ENCODE measurements at places on chromosomes 3 and 15.
A peak's percentile ranks its signal among the peaks of the same experiment; 100 is the strongest.

DNA sequence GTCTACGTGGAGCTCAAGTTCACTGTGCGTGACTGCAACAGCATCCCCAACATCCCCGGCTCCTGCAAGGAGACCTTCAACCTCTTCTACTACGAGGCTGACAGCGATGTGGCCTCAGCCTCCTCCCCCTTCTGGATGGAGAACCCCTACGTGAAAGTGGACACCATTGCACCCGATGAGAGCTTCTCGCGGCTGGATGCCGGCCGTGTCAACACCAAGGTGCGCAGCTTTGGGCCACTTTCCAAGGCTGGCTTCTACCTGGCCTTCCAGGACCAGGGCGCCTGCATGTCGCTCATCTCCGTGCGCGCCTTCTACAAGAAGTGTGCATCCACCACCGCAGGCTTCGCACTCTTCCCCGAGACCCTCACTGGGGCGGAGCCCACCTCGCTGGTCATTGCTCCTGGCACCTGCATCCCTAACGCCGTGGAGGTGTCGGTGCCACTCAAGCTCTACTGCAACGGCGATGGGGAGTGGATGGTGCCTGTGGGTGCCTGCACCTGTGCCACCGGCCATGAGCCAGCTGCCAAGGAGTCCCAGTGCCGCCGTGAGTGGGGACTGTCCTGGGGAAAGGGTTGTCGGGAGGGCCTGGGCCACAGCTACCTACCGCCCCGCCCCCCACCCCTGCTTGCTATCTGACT is 11.2 kb downstream of the EPHB3 start:
- DNase-seq, result no peak

DNA sequence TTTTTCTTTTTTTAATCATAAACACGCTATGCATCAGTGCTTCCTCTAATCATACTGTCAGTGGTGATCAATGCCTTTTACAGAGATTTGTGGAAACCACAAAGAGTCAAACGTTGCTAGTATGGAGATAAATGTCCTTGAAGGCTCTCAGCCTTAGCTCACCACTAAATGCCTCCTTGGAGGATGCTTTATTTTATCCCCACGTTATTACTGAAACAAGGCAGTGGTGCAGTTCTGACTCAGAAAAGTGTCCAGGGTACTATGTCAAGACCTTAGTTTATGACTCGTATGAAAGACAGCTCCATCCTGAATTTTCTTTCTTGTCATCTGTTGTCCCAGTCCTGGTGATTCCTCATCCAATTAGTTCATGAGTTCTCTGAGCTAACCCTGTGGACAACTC is 1146.7 kb downstream of the IGSF11 start:
- no peak for DNase-seq

- no peak for DNase-seq
Measured at GRCh38 chr15:65947041-65947440, 77.8 kb downstream of the RAB11A start.

- peak; percentile 22 for DNase-seq
Measured at GRCh38 chr3:45464336-45465170, 76.2 kb downstream of the LARS2 start.

DNA sequence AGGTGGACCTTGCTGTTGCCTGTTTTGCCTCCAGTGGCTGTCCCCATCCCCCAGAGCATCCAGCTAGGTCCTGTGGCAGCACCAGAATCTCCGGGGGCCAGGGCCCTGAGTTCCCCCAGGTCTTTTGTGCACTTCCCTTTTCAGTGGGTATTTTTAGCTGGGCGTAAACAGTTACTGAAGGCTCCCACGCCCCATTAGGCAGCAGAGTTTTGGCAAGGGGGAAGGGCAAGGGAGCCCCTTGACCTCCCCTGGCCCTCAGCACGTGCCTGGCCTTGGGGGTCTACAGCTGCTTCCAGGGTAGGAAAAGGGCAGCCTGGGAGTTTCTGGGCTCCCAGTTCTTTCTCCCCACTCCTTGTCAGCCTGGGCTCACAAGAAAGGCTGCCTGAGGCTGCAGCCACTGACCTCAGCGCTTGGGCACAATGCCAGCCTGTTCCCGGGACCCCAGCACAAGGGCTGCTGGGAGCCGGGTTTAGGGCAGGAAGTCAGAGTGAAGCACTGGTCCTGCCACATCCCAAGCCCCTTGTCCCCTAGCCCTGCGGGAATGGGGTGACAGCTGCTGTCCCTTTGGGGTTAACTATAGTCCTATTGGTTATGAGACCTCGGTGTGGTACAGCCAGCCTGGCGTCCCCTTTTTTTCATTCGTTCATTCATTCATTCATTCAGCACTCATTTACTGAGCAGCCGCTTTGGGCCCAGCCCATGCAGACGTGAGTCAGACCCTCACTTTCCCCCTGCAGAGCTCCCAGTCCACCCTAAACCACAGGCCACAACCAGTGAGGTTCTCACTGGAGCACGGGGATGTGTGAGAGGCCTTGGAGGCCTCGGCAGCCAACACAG is 8.4 kb downstream of the CSK start:
- peak; percentile 57 for DNase-seq

DNA sequence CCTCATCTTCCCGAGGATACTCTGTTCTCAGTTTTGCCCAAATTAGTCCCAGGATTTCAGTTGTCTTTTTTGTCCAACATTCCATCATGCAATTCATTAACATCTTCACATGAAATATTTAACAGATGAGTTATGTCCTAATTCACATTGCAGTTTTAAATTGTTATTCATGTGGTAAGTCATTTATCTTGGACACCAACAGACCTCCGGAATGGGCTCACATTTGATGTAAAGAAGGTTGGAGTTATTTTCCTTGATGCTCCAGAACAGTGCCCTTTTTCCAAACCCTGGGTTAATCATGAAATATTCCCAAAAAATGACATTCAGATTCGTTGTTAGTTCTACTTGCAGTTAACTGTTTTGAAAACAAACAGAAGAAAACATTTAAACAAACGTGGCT is 32.8 kb upstream of the LRTM1 start:
- DNase-seq, result no peak
